ENCODE measurements at places on chromosomes 16 and 17.

DNA sequence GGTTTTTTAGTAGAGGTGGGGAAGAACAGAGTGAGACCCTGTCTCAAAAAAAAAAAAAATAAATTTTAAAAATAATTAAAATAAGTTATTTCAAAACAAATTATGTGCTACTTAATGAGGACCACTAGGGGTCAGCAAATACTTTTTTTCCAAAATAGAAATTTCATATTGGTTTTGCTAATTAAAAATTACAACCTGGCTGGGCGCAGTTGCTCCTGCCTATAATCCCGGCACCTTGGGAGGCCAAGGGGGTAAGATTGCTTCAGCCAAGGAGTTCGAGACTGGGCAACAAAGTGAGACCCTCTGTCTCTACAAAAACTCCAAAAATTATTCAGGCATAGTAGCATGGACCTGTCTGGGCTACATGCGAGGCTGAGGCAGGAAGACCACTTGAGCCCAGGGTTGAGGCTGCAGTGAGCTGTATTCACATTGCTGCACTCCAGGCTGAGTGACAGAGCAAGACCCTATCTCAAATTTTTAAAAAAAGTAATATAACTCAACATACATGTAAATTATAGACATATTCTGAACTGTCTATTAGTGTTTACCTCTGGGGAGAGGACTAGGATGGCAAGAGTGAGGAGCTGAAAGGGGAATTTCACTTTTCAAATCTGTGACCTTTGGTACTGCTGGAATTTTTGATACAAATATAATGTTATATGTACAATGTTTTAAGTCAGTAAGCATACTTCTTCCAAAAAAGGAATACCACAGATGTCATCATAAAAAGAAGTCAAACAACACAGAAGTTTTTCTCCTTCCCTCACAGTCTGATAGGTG is 8.1 kb downstream of the MEIOB start:
- DNase-seq, result no peak

- DNase-seq, result no peak
These were observed 457.7 kb downstream of the XYLT1 start for GRCh38 chr16:17013038-17013437.

DNA sequence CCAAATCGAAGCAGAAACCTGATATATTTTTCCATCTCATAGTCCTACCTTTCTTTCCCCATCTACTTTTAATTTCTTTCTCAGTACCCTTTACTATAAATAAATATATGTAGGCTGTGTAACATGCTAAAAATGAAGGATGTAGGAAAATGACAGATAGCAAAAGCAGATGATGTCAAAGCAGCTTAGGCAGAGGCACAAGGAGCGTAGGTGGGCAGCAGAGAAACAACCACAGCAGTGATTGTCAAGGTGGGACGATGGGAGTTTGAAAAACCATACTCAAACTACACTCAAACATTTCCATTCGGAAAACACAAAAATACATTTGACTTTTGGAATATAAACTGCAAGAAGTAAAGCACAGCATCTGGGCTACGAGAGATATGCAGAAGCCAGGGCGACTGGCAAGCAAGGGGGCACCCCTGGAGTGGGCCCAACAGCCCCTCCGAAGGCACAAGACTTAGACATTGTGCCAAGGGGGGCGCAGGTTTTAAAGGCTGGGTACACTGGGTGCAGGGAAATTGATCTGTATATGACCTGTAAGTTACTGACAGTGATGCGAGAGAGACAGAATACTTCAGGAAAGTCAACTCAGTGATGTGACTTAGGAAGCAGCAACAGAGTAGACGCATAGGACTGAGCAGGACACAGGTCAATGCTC is 31.1 kb downstream of the SNN start:
- DNase-seq, result no peak

DNA sequence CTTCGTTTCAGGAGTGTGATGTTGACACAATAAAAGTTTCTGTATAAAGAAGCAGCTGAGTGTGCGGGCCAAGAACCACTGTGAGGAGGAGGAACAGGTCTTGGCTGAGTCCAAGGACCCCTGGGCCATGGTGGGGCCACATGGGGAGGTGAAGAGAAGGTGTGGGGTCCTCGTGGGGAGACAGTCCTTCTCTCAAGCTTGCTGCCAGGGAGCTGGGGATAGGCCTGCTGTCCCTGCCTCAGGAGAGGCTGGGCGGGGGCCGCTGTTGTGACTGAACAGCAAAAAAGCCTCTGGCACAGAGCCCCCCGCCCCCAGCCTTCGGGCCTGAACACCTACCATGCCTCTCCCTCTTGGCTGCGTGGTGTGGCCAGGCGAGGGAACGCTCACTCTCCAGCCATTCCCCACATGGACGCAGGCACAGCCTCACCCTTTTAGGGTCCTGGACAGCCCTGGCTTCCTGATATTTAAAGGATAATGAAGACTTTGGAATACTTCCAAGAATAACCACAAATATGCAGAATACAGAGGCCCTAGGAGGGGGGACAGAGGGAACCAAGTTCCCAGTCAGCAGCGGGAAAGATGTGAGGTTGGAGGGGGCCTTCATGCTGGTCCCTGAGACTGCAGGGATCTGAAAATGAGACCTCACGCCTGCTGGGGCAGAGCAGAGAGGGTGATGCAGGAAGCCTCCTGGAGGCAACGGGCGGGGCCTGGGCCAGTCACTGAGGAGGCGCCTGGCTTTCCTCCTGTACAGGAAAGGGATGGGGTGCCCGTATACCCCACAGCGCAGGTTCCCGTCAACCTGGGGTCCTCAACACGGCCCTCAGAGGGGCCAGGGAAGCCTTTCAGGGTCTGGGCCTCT is 100.0 kb upstream of the CREBBP start:
- DNase-seq, result no peak

- DNase-seq, result no peak
These were observed 215.4 kb downstream of the CHD9NB start for GRCh38 chr16:52837251-52837650.

DNA sequence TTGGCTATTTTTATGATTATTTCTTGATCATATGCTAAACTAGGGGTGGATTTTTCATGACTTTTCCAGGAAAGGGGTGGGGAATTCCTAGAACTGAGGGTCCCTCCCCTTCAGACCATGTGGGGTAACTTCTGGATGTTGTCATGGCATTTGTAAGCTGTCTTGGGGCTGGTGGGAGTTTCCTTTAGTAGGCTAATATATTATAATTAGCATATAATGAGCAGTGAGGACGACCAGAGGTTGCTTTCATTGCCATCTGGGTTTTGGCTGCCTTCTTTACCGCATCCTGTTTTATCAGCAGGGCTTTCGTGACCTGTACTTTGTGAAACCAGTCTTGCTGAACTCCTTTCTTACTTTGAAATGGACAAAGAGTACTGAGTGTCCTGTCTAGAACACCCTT is 40.4 kb upstream of the ABCA5 start:
- no peak for DNase-seq
